ENCODE measurements at places on chromosomes 4 and X.

- DNase-seq = no peak
Observed at GRCh38 chr4:55819634-55820033, at the start of gene EXOC1L. EXOC1L (plus strand) TSS chr4:55819790; CDS start chr4:55820027, 237 bp downstream.

DNA sequence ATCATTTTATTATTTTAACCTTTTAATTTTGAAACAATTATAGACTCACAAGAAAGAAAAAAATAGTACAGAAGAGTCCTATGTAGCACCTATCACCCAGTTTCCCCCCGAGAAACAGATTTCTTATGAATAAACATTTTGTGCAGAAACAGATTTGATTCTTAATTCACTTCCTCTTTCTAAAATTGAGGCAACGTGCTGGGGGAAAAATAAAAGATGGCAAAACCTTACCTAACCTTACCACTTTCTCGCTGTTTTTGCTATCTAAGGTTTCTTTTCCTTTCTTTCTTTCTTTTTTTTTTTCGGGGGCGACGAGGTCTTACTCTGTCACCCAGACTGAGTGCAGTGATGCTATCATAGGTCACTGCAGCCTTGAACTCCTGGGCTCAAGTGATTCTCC lies 4.3 kb upstream of the CLNK start:
- DNase-seq = no peak

DNA sequence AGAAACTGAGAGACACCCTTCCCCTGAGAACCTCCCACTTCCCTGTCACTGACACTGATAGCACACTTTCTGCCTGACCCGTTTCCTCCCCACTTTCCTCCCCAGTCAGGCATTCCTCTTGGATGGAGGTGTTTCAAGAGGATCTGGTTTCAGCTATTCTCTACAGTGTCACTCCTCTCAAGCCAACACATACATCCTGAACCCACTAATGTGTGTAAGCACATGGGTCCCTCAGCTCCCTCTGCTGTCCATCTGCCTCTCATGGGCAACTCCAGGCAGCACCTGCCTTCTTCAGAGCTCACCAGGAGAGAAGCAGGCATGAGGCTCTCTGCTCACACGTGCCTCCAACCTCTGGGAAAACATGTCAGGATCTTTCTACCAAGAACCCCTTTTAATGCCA lies 207.6 kb downstream of the NAF1 start:
- DNase-seq = no peak

- no peak for DNase-seq
Observed at GRCh38 chr4:1265351-1265750, 16.4 kb upstream of the CTBP1 start.

DNA sequence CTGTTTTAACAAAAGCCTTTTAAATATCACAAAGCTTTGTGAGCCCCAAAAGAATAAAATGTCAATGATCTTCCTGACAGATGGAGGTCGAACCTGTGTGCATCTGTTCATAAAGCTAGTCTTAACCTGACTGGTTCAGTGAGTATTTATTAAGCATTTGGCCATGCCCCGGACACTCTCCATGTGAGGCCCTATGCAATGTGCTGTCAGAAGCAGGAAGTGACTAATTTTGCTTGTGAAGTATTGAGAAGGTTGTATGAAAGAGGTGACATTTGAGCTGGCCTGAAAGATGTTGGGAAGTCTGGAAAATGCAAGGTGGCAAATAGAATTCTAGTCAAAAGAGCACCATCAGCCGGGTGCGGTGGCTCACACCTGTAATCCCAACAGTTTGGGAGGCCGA lies 171.4 kb downstream of the MSL3 start:
- no peak for DNase-seq

DNA sequence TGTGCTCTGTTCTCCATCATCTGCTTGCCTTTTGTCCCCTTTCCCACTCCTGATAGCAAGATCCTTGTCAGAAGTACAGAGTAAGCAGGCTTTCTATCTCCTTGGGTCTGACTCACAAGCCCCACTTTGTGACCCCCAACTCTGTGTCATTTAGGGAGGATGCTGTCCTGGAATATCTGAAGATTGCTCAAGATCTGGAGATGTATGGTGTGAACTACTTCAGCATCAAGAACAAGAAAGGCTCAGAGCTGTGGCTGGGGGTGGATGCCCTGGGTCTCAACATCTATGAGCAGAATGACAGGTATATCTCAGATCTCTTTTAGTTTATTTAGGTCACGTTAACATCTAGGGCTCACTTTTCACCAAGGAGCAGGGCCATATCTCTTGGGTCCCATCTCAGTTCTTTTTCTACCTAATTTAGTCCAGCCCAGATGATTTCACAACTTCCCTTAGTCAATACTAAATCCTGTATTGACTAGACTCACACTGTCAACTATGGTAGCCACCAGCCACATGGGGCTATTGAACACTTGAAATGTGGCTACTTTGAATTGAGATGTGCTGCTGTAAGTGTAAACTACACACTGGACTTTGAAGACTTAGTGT lies 64.3 kb downstream of the MSN start:
- no peak for DNase-seq
